ENCODE measurements at places on chromosomes 5 and 9.

- DNase-seq, result no peak
Measured at GRCh38 chr5:160088805-160089204, 30.4 kb downstream of the PWWP2A start.

- peak; percentile 76 for DNase-seq
Measured at GRCh38 chr5:1174122-1174936, 27.1 kb upstream of the SLC6A19 start.

DNA sequence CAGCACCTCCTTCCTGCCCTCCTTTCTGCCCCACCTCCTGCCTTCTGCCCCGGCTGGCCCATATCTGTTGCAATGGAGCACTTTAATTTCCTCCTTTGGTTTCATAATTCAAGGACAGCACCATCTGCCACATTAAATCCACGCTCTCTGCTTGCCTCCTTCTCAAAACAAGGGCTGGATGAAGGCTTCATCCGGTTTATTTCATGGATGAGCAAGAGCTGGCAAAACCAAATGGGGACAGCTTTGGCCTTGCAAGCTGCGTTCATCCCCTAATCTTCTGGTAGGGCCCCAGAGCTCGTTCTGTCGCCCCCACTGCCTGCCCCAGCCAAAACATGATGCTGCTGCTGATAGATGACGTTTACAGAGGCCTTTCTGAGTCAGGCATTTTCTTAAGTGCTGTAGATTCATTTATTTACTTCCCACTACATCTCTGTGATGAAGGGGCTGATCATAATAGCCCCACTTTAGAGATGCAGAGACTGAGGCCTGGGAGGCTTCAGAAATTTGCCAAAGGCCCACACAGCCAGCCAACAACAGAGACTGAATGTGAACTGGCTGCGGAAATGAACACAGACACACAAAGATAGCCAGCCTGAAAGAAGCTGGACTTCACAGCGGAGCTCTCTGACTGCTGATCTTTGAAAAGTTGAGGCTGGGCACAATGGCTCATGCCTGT lies 115.6 kb upstream of the CPEB4 start:
- DNase-seq, result no peak

GRCh38 chr5:38871790-38872551 lies 26.2 kb downstream of the OSMR start:
- DNase-seq, result no peak

GRCh38 chr5:127518319-127518621 lies 830 bp downstream of the PRRC1 start:
- DNase-seq, result peak; percentile 46

DNA sequence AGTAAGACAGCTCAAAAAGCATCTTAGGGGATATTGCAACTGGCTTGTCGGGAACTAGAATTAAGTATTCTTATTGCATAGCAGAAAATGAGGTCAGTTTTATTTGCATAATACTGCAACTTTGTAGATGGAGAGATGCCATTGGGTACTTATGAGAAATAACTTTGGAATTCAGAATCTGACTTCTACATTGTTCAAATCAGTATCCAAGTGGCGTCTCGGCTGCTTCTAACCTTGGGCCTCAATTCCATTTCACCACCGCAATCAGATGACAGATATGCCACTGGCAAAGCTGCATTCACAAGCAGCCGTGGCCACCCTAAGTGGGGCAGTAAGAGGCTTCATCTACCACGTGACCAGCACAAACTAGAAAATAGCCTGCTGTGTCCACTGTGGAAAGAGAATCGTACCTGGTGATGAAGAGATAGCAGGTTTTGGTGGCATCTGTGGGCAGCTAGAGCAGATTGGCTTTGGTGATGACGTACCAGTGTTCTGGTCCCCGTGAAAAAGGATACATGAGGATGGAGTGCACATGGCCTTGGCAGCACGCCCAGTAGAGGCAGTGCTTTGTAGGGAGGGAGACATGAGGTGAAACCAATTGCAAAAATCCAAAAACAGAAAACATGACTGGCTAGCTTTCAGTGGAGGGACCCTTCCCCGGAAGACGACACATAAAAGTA lies 116.6 kb downstream of the KLHL3 start:
- DNase-seq, result no peak
